Ecto neural progenitor cell (in vitro differentiated cells): ENCODE measurements at places on chromosomes 16 and 17.

GRCh38 chr16:58836427-58836826, 102.3 kb upstream of the GOT2 start:
- DNase-seq = no peak

DNA sequence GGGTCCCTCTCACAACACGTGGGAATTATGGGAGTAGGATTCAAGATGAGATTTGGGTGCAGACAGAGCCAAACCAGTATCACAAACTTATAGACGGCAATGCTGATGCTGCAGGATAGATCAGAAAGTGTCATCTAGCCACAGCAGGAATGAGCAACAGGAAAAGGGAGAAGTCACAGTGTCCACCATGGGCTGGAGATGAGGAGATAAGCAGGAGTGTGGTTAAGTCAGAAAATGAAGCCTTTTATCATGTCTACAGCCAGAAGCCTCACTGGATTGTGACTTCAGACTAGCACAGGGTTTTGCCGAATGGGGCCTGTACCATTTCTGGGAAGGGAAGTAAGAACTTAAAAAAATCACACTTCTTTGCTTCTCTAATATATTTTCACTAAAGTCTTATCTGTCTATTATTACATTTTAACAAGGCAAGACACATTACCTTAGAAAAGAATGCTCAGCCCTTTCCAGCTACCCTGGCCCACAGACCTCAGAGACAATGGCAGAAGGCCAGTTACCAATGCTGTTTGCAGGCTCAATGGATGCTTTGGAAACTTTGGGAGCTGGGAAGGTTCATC, 490.2 kb upstream of the SALL1 start:
- no peak for DNase-seq

GRCh38 chr17:74369221-74369620, 1.9 kb downstream of the GPR142 start:
- peak; percentile 76 for DNase-seq

GRCh38 chr16:11203111-11203623, 52.8 kb downstream of the SOCS1 start:
- no peak for DNase-seq

DNA sequence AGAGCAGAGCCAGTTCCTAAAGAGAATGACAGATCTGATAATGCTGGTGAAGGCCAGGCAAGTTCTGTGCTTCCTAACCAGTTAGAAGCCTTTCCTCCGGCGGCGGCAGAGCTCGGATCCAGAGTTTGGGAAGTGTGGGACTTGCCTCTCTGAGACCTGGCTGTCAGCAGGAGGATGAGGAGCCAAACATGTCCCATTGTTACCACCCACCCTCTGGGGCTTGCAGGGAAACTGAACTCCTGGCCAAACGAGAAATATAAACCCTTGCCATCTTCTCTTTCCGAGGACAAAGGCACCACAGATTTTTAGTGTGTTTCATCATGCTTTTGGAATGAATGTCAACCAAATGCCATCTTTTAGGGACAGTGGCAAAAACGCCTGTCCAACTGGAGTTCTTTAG, 80.2 kb upstream of the SMURF2 start:
- DNase-seq = no peak

DNA sequence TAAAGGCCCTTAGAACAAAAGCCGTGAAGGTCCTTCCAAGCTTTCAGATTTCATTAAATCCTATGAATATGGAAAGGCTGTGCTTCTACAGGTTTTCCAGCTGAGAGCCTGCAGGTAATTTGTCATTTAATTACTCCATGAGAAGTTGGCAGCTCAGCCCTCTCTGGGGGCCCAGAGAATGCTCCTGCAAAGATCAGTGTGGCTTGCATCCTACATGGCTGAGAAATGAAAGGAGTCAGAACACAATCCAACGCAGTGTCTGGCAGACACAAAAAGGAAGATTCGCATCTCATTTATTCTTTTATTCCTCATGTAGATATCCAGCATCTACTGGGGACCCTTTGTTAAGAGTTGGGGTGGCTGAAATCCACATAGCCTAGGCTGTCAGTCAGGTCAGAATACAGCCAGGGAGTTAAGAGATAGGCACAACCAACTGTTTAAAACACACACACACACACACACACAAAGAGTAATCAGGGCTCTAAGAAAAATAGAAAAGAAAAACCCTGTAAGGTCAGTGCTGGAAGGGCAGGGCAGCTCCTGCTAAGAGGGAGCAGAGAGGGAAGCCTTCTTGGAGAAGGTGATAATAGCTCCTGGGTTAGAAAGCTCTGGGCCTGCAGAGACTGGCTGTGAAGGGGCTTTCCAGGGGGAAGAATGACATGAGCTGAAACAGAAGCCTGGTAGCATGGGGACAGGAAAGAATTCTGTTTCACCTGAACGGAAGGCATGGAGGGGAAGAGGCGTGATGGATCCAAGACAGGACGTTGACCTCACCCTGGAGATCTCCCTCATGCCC, 46.9 kb upstream of the WSCD1 start:
- no peak for DNase-seq

DNA sequence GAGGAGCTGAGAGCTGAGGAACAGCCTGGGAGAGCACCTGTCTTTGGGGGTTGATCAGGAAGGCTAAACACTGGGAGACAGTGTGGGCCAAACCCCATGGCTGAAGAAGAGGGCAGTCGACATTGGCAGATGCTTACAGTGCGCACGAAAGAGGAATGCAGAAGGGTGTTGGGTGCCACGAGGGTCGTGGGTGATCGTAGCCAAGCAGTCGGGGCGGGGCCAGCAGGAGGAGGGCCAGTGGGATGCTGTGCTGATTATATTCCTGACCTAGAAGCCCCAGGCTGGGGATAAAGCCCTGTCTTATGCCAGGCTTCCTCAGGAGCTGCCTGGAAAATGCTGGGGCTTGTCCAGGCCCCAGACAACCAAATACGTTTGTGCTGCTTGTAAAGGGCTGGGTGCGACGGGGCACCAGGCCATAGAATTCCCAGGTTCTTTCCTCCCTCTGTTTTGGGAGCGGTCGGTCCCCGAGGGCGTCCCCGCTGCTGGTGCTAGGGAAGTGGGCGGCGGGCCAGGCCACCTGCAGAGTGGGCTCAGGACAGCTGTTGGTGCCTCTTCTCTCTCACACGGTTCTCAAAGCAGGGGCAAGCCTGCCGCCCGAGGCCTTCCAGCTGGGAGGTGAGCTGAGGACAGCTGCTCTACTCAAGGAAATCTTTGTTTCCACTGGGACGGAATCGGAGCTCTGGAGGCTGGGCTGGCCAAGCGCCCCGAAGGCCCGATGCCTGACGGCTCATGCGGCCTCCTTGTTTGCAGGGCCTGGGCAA, 10.0 kb downstream of the C1QTNF1 start:
- DNase-seq = peak; percentile 79

- peak; percentile 55 for DNase-seq
These were observed at the start of gene SCNN1G for GRCh38 chr16:23182679-23183542. Gene SCNN1G (plus strand): TSS chr16:23182745. CDS start chr16:23186272, 3,527 bp downstream.

DNA sequence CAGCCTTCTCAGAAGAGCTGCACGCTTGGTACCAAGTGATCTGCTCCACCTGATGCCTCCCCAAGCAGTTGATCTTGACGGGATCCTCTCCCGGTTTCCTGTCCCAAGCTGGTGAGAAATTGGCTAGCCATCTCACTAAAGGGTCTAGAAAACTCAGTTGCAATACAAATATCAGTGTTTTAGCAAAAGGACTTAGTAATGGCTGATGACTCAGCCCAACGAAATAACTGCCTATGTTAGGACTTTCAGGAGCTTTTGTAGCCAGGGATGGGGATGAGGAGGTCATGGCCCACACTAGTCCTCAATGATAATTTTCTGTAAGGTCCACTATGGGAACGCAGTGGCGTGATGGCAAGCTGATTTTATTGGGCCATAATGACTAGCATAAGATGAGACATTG, 23.3 kb upstream of the ENGASE start:
- no peak for DNase-seq

GRCh38 chr16:10879681-10880589, 2.9 kb downstream of the CIITA start:
- DNase-seq = no peak
